Stimulated activated CD4-positive, alpha-beta T cell treated with anti-CD3 and anti-CD28 coated beads, Interleukin-15, amount 100 ng/mL, for 1 hour (primary cell): ENCODE measurements at places on chromosomes 12 and 14.

GRCh38 chr12:2283480-2283879, 230.7 kb downstream of the CACNA1C start:
- DNase-seq: no peak

GRCh38 chr12:99153293-99153692, 494.3 kb upstream of the GARIN6 start:
- DNase-seq: no peak

DNA sequence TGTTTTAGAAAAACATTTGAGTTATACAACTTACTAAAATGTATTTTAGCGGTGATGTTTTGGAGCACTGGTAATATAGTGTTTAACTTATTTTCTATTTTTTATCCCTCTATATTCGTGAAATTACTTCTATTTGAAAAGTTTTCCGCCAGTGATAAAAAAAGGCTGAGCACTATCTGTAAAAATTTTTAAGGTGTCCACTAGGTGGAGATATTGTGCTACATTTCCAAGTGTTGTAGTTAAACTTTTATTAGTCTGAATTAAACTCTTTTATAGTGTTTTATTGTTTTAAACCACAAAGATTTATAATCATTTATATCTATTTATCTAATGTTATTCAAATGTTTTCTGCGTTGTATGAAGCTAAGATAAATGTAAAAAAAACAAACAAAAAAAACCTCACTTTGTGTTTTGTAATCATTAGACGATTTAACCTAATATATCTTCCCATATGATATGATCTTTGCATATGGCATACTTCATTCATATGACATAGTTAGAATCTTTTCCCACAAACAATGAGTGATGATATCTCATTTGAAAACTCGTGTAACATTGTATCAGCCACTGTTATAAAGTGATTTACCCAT, 11.8 kb downstream of the ALG10B start:
- DNase-seq: no peak

DNA sequence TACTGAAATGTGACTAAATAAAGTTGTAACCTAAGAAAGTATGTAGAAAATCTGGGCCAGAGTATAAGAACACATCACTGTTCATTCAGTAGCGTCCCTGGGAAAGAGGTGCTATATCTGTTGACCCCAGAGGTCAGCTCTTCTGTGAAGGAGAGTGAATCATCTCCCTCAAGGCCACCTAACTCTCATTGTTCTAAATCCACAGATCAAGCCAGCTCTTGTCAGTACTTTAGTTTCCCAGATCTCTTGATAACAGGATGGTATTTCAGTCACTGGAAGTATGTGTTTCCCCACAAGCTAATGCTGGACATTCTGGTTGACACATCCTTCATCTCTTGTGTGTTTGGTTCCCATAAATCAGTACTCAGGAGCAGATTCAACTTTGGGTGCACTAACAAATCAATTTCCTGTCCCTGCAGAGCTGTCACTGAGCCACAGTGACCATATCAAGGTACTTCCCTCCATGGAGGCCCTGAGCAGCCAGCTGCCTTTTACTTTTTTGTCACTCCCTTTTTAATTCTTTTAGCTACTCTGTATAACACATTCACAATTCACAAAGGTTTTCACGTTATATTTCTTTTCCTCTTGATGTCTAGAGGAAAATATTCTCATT, 7.8 kb downstream of the KRT1 start:
- no peak for DNase-seq

- no peak for DNase-seq
Observed at GRCh38 chr12:46296822-46297221, 28.0 kb upstream of the SLC38A1 start.

GRCh38 chr12:93111773-93112172, 182.7 kb upstream of the EEA1 start:
- no peak for DNase-seq

GRCh38 chr12:64669270-64669842, 59.1 kb downstream of the RASSF3 start:
- DNase-seq: no peak

DNA sequence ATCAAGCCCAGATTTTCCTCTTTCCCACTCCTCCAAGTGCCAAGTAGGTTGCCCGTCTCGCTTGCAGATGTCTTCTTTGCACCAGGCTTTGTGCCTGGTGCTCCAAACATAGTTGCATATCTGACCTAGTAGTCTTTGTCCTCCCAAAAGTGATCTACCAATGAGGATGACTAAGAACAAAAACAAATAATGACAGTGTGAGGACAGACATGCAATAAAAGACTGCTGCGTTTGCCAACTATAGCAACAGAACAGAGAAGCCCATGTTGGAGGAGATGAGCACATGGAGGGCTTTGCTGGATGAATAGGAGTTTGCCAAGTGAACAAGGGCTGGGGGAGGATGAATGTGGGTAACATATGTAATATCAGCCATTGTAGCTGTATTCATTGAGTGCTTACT, 15.6 kb downstream of the DTX1 start:
- DNase-seq: no peak

DNA sequence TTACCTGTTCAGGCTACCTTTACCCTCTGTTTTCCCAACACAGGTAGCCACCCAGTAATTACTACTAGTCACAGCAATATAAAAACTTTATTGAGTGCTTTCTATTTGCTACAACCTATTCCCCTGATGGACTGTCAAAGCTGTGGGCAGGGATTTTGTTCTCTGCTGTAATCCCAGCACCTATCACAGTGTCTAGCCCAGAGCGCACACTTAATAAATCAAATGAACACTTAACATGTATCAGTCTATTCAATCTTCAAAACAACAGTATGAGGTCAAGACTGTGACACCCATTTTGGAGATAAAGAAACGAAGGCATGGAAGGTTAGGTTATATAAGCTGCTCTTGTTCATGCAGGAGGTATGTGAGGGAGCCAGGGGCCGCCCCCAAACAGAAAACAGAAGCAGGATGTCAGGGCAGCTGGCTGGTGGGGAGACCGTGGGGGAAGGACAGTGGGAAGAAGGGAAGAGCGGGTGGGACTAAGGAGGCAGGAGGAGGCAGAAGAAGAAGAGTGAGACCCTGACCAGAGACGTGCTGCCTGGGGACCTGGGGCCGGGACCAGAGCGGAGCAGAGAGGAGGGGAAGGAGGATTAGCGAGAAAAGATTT, 1.7 kb downstream of the TNFRSF1A start:
- DNase-seq: no peak

- no peak for DNase-seq
Observed at GRCh38 chr12:9736936-9737705, 4.2 kb upstream of the CLECL1 start.

DNA sequence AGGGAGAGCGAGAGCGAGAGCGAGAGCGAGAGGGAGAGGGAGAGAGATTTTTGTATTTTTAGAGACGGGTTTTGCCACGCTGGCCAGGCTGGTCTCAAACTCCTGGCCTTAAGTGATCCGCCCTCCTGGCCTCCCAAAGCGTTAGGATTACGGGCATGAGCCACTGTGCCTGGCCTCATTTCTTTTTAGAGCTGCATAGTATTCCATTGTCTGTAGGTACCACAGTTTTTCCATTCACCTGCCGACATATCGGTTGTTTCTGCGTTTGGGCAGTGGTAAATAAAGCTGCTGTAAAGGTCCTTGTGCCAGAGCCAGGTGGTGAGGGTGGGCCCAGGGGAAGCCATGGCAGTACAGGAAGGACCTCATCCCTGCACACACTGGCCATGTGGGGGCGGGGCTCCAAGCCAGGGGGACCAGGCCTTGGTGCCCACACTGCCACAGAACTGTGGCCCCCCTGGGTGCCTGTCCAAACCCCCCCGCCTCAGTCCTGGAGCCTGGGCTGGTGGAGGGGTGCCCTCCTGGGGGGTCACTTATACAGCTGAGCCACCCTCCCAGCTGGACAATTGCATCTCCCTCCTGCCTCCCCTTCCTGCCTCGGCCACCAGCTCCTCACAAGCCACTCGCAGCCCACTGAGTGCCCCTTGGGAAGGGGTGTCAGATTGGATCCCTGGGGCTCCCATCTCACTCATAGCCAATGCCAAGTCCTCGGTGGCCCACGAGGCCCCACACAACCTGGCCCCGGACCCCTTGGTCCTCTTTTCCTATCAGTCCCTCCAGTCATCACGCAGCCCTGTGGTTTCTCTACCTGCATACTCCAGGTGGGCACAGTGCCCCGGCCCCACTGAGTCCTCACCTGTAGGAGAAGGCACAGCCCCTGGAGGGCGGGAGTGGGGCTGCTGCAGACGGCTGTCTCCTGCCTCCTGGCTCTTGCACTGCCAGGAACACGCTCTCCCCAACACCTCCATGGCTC, 1.7 kb upstream of the PUS1 start:
- DNase-seq: no peak

DNA sequence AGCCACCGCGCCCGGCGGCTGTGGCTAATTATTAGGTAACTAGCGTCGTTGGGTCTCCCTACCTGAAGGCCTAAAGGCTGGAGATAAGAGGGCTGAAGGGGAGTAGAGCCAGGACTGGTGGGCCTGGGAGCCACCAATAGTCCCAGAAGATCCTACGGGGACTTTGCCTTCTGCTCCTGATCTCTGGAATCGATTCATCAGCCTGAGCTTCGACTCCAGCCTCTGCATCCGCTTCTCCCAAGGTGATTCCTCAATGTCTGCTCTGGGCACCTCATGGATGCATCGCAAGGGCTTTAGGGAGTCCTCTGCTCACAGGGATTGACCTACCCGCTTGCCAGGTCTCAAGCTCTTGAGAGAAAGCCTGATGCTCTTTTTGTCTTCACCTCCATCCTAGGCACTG, 14.7 kb upstream of the KDM2B start:
- DNase-seq: no peak

- no peak for DNase-seq
Observed at GRCh38 chr14:41295734-41296133, 310.9 kb upstream of the LRFN5 start.

GRCh38 chr12:15629761-15630160, 159.4 kb downstream of the EPS8 start:
- no peak for DNase-seq
